ENCODE measurements at places on chromosomes 2 and 18.
A peak's percentile ranks its signal among the peaks of the same experiment; 100 is the strongest.

DNA sequence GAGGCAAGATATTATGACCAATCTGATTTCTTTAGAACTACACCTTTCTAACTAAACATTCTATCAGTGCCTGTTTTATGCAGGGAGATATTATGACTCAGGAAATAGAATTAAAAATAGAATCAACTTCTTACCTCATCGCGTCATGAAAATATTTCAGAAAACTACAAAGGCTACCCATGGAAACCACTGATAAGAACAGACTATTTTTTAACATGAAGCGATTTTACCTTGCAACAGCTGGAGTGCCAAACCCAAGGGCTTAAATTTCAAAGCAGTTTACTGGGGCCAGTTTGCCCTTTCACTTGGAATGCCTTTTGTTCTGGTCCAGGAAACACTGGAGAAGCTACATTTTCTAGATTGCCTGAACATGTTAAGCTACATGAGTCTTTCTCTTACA is 304.8 kb upstream of the CCDC68 start:
- no peak for DNase-seq

- DNase-seq, result no peak
Observed at GRCh38 chr18:25467226-25467987, 115.4 kb upstream of the ZNF521 start.

DNA sequence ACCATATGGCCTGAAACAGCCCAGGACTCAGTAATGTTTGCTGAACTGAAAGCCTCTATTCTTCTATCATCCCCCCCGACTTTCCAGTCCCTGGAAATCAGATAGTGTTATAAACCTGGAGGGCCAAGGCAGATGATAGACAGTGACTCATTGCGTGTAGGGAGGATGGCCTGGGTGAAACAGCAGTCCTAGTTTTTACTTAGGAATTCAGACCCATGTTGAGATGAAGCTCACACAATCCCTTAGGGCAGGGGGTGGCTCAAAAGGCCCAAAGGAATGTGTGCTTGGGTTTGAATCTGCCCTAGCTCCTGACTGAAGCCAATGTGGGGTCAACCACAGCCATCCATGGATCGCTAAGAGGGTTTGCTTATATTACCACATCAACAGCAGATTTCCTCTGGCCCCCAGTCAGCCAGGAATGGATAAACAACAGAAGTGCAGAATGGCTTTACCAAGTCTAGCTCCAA is 43.9 kb upstream of the STPG4 start:
- no peak for DNase-seq

GRCh38 chr2:30482011-30482410 is 35.0 kb downstream of the LCLAT1 start:
- DNase-seq, result no peak

DNA sequence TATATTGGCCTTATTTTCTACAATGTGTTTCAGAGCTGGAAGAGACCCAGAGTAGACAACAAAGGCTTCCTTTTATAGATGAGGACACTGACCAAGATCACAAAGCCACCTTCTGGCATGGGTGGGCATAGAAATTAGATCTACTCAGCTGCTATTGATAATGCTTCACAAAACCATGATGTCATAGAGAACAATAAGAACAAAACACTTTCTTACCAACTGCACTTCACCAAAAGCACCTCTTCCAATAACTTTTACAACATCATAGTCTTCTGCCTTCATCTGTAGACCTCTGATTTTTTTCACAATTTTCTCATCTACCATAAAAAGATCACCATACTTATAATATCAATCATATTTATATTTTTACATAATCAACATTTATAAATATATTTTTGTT is 58.1 kb downstream of the ROCK2 start:
- no peak for DNase-seq

- DNase-seq, result no peak
Observed at GRCh38 chr2:188117706-188118105, 174.0 kb upstream of the GULP1 start.

GRCh38 chr2:143128681-143129580 is at the start of gene ARHGAP15:
ARHGAP15 (plus strand) TSS chr2:143129419.
- DNase-seq, result peak; percentile 81

DNA sequence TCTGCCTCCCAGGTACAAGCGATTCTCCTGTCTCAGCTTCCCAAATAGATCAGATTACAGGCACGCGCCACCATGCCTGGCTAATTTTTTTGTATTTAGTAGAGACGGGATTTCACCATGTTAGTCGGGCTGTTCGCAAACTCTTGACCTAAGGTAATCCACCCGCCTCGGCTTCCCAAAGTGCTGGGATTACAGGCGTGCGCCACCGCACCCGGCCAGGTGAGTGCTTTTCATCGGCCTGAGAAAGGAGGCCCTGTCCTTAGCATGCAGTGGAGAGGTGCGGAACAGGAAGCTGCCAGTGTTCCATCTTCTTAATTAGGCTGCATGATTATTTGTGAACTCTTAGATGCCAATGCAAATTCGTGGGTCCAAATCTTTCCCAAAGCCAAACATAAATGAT is 125.7 kb upstream of the THSD7B start:
- DNase-seq, result no peak

DNA sequence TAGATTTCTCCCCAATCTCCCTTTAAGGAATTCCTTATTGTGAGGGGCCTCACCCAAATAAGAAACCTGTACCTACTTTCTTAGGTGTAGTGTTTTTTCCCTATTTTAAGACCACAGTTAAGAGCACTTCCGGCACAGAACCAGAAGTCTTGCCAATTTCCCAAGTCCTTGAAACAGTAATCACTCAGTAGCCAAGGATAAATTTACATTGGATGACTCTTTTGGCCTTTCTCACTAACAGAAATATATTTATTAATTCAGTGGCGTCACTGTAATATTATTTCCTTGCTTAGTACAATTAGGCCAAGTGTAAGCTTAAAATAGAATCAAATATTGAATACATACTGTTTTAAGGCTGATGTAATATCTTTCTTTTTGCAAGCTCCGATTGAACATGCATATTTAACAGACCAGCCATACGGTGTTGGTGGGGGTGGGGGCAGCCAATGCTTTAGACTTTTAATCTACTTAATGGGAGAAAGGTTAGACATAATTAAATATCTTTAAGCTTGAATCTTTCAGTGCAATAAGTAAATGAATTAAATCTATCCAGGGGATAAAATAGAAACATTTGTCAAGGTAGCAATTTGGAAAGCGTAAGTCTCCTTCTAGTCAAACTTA is 50.8 kb upstream of the ITGA6 start:
- DNase-seq, result no peak

GRCh38 chr2:145597809-145598208 is 1077.9 kb upstream of the ZEB2 start:
- no peak for DNase-seq

Measured in CD8-positive, alpha-beta memory T cell (primary cell).